ENCODE measurements at places on chromosomes 12 and 14.
A peak's percentile ranks its signal among the peaks of the same experiment; 100 is the strongest.

DNA sequence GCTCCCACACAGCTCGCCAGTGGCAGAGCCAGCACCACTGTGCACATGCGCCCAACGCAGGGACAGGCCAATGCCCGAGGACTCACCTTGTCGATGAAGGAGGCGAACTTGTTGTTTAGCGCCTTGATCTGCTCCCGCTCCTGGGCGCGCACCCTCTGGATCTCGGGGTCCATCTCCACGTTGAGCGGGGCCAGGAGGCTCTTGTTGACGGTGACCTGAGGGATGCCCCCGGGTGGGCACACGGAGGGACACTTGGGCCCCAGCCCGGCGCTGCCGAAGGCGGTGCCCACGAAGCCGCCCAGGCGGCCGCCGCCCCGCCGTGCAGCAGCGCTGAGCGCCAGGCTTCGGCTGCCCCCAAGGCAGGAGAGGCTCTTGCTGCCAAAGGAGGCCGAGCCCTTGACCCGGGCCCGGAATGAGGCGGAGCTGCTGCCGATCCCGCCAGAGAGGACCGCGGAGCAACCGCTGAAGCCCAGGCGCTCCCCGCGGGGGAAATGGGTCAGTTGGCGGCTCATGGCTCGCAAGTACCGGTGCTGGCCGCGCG, at the start of gene KRT72:
KRT72 (minus strand) TSS at position 523 of the 541 bp plus-strand sequence; CDS start at position 512, 11 bp downstream.
- no peak for DNase-seq

GRCh38 chr12:30878024-30878423, 48.5 kb upstream of the TSPAN11 start:
- no peak for DNase-seq

- no peak for DNase-seq
These were observed 333 bp upstream of the KCNA1 start for GRCh38 chr12:4909410-4909733.

DNA sequence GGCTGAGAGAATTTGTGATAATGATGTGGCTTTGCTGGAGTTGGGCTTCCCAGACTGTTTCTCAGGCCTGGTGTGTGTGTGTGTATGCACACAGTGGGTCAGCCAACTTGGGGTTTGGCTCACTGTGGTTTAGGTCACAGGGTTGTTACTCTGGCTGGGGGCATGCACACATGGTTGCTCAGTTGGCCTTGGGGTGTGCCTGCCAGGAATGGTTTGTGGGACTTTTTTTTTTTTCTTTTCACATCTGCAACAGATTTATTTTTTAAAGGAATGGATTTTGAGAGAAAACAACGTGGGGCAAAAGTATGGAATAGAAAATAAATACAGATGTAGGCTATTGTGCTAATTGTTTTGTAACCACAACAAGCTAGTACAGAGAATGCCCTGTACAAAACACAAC, 25.0 kb upstream of the GTF2A1 start:
- DNase-seq = no peak

GRCh38 chr12:115437061-115437567, 753.1 kb upstream of the TBX3 start:
- no peak for DNase-seq

DNA sequence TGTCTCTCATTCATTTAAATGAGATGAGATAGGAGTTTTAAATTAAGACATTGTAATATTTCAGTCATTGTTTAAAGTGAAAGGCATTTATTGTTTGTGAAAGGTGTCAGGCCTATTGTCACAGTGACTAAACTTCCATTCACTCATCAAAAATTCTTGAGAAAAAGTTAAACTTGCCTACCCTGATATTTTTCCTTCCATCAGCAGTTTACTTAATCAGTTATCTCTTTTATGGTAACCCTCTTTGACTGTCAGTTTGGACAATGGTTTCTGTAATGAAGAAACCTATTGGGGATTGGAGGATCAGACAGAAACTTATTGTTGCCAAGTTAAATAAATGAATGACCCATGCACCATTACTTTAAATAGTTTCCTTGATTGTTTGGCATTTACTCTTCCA, 241.6 kb downstream of the NUBPL start:
- DNase-seq = no peak

DNA sequence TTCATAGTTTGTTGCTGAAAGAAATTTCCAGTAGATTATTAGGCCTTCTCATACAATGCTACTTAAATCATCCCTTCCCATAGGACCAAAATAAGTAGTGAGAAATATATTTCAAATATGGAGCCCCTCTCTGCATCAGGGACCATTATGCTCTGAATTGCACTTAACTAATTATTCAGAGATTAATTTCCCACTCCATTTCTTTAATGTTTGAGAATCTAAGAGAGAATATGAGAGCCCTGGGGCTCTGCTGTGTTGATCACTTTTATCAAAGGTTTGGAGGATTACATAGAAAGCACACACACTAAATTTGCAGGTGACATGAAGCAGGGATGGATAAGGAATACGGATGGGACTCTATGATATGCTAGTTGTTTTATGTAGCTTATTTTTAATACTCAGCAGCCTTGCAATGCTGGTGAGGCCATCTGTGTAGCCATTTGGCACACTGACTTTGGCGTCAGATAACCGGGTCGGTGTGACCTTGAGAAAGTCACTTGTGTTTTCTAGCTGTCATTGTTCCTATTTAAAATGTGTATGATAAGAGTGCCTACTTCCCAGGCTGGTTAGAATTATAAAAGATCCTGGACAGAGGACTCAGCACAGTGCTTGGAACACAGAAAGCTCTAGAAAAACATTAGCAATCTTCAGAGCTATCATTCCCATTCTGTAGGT, 49.9 kb upstream of the FBXO21 start:
- DNase-seq = no peak

GRCh38 chr12:61757831-61758505, 502.2 kb upstream of the USP15 start:
- DNase-seq = no peak

- peak; percentile 11 for DNase-seq
These were observed 10.8 kb upstream of the TCTN2 start for GRCh38 chr12:123659996-123660727.

GRCh38 chr12:58889557-58889956, 30.7 kb downstream of the LRIG3 start:
- no peak for DNase-seq

DNA sequence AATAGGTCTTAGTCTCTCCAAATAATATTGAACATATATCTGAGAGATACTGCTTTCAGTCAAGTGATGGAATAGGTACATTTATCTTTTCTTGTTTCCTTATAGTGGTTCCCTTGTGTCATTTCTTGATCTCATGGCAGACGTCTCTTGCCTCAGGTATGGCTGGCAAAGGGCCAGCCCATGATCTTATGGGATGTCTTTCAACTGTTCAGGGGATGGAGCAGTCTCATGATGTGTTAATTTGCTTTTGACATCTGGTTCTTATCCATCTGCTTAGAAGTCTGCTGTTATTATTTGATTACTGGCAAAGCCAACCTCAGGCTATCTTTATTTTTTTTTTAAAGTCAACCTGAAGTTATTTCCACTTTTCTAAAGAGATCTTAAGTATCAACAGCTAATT, 262.9 kb downstream of the TMEM117 start:
- DNase-seq = no peak

DNA sequence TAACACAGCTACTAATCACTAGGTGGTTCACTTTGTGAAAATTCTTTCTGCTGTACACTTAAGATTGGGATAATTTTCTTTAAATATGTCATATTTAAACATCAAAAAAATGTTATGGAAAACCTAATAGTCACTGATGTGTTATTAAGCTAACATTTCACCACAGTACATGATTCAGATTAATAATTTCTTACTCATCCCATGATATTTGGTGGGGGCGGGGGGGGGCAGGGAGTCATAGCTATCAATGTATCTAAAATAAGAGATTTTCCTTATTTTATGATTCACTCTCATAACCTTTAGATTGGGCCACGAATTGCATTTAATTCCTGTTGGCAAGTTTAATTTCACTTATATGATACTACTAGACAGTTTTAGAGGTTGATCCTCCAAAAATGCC, 88.8 kb downstream of the KCNH5 start:
- no peak for DNase-seq

DNA sequence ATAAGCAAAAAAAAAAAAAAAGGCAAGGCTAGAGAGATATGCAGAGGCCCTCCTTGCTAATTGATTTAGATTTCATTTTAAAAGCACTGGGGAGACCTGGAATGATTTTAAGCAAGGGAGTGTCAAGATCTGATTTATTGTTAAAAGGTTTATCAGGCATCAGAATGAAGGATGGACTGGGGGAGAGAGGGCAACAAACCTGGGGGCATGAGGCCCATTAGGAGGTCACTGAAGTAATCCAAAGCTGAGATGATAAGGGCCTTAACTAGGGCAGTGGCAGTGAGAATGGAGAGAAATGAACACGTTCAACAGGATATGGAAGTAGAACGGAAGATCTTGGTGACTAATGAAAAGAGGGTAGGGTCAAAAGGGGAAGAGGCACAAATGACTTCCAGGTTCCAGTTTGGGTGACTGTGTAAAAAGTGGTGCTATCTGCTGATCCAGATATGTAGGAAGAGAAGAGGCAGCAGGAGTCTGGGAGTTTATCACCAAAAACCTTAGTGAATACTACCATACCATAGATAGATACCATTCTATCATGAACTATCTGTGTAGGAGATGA, 24.0 kb downstream of the KITLG start:
- no peak for DNase-seq

- DNase-seq = no peak
These were observed 991 bp downstream of the FBXL14 start for GRCh38 chr12:1593174-1594005.

DNA sequence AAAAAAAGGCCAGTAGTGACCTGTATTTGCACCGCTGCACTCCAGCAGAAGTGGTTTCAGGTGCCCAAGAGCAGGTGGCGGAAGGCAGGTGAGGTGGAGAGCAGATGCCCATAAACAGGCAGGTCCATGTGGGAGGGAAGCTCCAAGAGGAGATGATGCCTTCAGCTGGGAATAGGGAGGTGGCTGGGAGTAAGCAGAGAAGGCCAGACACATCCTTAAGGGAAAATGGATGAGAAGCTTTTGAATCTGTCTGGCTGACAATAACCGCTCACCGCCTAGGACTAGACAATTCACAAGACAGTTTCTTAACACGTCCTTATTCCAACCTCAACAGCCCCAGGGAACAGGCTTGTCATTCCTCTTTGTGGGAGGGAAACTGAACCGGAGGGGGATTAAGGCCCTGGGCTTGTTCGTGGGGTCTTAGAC, 43.9 kb upstream of the PLEKHG6 start:
- DNase-seq = no peak

DNA sequence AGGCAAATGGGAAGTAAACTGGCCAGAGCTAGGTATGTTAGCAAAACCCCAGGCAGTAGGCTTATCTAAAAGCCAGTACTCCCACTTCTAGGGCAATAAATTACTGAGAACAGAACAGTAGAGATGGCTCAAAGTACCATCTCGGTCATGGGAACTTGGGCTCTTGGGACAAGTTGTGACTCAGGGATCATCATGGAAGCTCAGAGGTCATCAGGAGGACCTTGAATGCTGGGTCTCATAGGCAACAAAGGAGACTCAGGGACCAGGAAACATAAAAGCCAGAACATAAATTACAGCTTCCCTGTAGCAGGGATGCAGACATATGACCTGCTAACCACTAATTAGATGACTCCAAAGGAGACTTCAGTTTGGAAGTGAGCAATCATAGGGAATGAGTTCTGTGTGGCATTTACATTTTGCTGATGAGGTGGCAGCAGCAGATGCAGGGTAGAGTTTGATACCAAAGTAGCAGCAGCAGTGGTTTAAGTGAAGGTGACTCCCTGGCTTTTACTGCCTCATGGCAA, 97.6 kb upstream of the SCAF11 start:
- DNase-seq = no peak

- no peak for DNase-seq
These were observed 14.3 kb upstream of the CORO1C start for GRCh38 chr12:108745641-108746040.

- DNase-seq = no peak
These were observed 45.4 kb upstream of the EPS8 start for GRCh38 chr12:15834575-15834974.

GRCh38 chr14:80850197-80850814, 91.2 kb downstream of the CEP128 start:
- peak; percentile 41 for DNase-seq

- no peak for DNase-seq
These were observed 130.8 kb downstream of the RFLNA start for GRCh38 chr12:124425667-124426066.
